ENCODE measurements at places on chromosomes 12 and 14.

DNA sequence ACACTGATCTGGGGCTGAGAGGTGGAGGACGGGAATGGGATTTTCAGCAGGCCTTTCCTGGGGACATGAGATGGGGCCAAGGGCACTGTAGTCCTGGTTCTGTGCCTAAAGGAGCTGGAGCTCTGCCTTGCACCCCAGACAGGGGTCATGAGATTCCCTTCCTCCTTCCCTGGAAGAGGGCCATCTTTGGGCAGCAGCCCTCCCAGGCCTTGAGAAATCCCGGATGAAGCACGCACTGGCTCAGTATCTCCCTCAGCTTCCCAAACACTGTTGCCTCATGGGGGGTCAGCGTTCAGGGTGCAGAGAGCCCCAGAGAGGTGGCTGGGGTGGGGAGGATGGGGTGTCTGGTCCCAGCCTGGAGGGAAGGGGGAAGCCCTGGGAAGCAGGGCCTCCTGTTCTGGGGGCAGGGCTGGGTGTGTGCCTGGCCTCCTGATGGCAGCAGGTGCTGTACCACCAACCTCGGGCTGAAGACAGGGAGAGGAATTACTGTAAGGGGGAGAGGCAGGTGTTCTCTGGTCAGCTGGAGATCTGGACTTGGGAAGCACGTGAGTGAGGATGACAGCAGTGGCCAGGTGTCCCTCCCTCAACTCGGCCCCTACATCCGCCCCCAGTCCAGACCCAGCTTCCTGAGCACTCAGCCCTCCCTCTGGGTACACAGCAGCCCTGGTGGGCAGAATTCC, 8.4 kb upstream of the NR4A1 start:
- DNase-seq, result no peak

GRCh38 chr12:3218228-3219171, 141.3 kb downstream of the TSPAN9 start:
- DNase-seq, result no peak

DNA sequence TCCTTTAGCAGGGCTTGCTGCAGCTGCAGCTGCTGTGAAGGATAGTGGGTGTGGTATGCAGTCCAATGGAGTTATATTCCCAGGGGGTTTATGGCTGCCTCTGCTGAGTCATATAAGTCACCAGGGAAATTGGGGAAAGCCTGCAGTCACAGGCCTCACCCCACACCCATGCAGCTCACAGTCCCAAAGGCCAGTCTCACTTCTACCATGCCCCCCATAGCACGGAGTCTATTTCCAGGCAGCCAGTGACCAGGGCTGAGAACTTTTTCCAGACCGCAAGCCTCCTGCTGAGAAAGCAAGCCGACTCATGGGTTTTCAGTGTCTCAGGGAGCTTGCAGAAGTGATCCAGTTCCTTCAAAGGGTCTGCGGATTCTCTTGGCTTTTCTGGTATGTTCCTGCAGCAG, 322.4 kb upstream of the CLEC14A start:
- DNase-seq, result no peak

DNA sequence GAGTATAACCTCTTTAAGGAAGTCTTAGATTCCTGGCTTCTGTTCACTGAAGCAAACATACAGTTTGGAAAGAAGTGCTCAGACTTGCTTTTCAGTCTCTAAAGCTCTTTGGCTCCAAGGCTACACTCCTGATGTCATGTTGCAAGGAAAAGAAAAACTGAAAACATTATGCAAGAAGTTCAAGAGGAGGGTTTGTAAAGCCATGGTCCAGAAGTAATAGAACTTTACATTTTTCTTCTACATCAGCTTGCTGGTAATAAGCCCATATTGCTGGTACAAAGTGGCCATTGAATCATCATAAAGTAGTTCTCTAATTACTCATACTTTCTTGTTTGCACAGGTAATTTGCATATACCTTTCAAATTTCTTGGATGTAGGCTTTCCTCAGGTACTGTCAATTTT, 83.6 kb downstream of the BBS10 start:
- no peak for DNase-seq

DNA sequence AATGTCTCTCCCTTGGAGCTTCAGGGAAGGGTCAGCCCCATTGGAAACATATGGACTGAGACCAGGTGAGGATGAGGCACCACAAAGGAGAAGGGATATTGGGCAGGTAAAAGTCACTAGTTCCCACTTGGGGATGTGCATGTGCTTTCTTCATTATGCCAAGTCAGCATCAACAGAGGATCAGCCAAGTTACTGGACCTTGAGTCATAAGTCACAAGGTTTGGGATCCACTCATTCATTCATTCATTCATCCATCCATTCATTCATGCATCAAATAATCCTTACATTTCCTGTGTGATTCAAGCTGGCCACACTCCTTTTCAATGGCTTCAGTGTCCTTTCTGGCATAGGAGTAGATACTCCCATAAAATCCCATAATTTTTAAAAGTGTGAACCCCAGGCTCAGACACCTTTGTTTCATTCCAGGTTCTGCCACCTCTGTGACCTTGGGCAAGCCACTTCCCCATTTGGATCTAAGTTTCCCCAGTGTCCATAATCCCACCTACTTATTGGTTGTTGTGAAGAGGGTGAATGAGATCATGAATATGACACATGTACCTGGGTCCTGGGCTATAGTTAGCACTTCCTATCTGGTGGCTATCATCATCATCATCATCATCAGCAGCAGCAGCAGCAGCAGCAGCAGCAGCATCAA, 162.1 kb upstream of the LHX5 start:
- no peak for DNase-seq

DNA sequence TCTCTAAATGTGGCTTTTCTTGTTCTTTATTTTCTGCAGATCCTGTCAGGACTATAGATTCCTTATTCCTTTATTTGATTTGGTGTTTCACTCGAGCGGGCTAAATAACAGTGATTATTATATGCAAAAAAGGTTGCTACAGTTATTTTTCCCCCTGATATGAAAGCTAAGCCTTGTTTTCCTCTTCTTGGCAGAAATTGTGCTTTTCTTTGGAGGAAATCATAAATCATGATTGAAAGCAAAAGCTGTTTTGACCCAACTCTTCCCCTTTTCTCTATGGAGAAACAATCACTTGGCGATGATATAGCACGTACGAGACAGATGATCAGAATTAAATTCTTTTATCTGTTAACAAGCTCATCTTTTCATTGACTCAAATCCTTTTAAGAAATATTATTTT, 31.4 kb downstream of the PPFIBP1 start:
- DNase-seq, result no peak

DNA sequence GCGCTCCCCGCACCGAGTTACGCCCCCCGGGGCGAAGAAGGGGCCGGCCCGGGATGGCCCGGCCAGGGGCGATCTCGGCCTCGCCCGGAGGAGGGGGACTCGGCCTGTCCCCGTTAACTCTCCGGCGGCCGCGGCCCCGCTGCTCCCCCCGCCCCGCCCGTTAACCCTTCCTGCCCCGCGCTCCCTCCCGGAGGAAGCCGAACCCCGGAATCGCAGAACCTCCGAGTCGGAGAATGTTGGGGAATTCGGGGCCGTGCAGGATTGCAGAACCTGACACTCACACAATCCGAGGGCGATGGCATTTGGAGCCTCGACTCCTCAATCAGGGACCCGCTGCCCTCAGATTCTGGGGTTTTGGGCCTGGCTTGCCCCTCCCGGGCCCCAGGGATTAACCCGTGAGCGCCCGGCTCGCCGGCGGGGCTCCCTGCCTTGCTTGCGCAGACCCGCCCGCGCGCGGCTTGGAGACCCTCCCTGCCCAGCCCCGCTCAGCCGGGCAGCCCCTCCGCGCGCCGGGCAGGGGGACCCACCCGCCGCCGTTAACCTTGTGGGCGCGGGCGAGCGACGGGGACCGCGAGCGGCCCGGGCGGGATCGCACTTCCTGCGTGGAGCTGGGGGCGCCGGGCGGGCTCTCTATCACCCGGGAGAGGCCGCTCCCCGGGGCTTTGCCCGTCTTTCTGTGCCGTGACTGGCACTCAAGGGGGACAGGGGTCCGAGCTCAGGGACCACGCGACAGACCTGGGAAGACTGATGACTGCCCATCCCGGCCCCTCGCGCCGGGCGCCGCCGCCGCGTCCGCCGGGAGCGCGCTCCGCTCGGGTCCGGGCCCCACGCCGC, 18.8 kb downstream of the BEGAIN start:
- no peak for DNase-seq

- no peak for DNase-seq
Observed at GRCh38 chr12:80707830-80708258, 410 bp downstream of the MYF6 start.

DNA sequence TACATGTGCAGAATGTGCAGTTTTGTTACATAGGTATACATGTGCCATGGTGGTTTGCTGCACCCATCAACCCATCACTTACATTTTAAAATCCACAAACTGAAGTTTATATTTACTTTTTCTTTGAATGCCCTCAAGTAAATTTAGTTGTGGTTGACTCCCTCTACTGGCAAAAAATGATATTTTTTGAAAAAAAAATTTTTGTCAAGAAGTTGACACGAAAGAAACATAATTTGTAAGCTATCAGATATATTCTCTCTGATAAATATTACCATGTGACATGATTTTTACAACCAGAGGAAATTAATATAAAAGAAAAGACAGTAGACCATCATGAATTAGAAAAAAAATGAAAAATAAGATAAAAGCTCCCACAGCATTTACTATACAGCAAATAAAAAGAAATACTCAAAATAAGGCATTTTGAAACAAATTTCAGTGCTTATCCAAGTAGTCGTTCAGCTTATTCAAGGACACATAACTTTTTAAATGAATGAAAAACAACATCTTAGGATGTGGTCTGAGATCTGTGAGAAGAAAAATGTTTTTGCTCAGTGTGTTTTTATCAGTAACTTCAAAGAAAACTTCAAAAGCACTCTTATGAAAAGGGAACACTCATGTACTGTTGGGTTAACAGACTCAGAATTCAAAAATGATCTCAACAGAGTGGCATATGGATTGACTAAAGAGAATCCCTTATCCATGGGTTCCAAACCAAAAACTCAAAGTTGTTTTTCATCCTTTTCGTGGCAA, 30.0 kb upstream of the GRIP1 start:
- no peak for DNase-seq

- DNase-seq, result no peak
Observed at GRCh38 chr12:24943947-24944600, 4.8 kb downstream of the BCAT1 start.

GRCh38 chr12:19434538-19434937, 4.8 kb upstream of the AEBP2 start:
- no peak for DNase-seq

GRCh38 chr12:130714591-130715149, 1.4 kb downstream of the RIMBP2 start:
- DNase-seq, result no peak

DNA sequence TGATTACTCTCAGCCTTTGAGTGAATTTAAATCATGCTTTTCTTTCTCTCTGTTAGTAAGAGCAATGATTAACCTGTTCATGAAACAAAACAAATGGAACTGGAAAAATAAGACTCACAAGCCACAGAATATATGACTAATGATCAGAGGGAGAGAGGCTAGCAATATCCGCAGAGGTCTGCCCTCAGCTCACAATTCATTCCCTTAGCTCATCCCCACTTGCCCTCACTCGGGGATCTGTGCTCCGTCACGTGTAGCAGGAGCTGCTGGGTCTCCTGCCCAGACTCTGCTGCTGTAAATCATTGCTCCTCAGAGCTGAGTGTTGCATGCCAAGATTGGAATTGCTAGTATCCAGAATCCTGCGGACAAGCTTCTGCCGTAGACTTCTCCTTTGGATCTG, 53.1 kb upstream of the GNG2 start:
- DNase-seq, result no peak

GRCh38 chr12:818733-819132, 66.4 kb downstream of the WNK1 start:
- no peak for DNase-seq

- no peak for DNase-seq
Observed at GRCh38 chr14:59333668-59334067, 131.5 kb downstream of the GPR135 start.

GRCh38 chr12:131112021-131112420, 158.3 kb downstream of the ADGRD1 start:
- DNase-seq, result no peak

- DNase-seq, result no peak
Observed at GRCh38 chr12:5575987-5576386, 144.1 kb downstream of the NTF3 start.

DNA sequence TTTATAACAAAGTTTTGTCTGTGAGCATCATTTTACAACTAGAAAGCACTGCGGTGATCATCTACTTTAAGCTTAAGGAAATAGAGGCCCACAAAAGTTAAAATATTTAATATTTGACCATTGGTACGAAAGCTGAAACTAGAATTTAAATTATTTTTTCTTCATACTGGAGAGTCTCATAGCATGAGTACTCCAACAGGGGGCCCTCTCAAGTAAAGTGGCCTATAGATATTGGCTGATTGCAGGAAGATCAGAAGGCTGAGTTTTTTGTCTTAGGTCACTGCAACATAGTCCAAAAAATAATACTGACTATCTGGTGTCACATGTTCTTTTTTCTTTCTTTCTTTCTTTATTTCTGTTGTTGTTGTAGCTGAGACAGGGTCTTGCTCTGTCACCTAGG, 75.3 kb upstream of the ZDHHC17 start:
- DNase-seq, result no peak

GRCh38 chr14:68160779-68161546, 341.4 kb downstream of the RAD51B start:
- no peak for DNase-seq

DNA sequence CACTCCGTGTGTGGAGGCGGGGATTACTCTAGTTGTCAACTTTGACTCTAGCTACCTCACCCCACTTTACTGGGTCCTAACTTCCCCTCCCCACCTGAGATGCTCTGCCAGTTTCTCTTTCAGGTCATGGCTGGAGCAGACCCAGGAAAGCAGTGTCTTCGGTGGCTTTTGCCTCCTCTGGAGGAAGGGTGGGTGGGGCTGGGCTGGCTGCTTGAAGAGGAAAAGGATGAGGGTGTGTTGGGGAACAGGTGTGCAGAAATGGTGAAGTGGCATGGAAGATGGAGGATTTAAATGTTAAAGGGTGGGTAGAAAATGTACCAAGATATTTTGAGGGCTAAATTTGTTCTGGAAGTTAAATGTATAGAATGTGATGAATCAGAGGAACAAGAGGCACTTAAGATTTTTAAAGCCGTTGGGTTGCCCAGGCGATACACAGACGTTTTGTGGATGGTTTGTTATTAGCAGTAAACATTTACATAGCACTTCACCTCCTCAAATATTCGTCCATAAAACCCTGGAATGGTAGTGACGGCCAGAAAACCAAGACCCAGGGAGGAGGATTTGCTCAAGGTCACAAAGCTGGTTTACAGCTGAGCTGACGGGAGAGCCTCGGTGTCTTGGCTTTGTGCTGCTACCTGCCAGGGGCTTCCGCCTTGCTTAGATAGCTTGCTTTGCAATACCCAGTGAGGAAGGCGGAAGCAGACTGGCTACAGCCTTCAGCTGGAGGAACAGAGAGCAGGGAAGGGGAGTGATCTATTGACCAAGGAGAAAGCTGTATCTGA, 72.2 kb upstream of the PRMT8 start:
- DNase-seq, result no peak

GRCh38 chr14:104693482-104694431, 4.3 kb downstream of the INF2 start:
- no peak for DNase-seq

All from T-cell (primary cell).